Caco-2 (cell line): ENCODE measurements at places on chromosomes 4 and X. TPM values are rescaled to one million over a fixed set of nuclear protein-coding genes. Genes with fewer than 3 reads are reported as not detected.

DNA sequence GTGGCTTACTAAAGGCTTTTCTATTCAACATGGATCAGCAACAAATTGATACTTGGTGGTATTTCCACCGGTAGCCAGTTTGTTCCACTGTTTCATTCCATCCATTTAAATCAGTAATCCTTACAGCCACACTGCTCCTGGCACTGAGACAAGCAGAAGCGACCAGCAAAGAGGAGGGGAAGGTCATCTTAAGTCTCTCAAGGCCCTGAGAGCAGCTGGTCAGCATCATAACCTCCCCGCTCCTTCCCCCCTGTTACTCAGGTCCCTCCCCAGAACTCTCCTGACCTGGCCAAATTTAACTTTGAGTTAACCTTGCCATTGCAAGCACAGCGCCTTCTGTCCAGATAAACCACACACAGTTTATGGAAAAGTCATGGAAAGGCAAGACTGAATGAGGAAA is 331.3 kb upstream of the KLF3 start:
- DNase-seq: no peak

DNA sequence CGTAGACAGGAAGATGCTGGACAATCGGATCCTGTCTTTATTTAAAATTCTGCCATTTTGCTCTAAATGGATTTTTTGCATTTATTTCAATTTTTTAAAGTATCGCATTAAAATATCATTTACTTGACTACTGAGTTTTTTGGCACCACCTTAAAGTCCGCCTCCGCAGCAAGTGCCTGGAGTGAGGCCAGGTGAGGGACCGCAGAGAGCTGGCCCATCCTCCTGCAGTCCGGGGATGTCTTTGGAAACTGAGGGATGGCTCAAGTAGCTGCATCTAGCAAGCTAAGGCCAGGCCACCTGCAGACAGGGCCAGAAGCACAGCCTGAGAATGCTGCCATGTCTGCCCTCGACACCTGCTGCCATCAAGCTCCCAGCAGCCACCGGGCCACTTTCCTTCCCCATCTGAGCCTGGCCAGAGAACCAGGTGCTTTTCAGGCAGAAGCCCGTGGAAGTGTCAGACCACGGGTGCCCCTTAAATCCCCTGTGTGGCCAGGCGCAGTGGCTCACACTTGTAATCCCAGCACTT is 69.6 kb downstream of the ABLIM2 start:
- no peak for DNase-seq

DNA sequence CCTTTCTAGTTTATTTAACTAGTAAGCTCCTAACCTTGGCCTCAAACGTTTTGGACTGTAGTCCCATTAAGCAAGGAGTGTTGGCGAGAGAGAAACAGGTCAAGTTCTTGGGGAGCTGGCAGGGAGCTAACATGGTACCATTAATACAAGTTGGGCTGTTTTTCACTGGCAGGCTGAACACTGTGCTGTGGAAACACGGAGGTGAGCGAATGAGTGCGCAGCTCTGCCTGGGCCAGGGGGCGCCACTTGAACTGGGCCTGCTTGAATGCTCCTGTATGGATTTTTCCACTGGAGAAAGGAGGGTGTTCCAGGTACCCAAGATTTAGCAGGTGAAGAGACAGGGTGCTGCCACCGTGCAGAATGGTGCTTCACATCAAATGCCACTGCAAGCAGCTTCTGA is 7.4 kb upstream of the SMS start:
- no peak for DNase-seq

DNA sequence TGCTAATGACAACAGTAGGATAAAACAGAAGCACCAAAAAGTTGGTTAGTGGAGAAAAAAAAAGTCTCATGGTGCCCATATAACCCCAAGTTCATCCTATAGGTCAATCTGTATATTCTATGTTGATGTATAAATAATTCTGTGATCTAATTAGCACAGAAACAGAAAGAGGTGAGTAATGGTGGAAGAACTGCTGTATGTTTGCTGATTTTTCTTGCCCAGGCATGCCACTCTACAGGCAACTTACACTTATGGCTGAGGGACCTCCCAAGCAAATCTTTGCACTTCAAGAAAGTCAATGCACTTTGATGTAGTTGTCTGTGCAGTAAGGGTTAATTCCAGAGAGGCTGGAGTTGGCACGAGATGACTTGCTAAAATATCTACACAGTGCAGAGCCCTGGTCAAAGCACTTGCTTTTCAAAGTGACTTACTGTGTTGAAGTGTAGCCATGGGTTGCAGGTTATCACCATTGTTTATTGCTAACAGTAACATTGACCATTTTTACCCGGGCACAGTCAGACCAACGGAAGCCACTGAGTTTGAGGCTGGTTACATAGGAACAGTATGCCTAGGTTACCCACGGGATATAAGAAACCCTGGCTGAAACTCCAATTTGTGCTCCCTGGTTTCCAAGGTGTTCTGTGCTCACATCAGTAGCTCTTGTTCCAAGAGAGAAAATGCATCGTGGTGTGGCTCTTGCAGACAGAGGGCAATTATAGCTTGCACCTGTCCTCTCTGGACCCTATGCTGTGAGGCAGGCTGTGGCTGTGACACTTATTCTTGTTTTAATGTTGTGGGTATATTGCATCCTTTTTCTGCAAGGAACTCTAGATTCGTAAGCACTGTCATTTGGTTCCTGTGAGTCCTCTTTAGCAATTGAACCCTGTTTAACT is 141.3 kb upstream of the FTHL17 start:
- DNase-seq: no peak

GRCh38 chr4:58553031-58553430 is 1442.8 kb upstream of the IGFBP7 start:
- no peak for DNase-seq

DNA sequence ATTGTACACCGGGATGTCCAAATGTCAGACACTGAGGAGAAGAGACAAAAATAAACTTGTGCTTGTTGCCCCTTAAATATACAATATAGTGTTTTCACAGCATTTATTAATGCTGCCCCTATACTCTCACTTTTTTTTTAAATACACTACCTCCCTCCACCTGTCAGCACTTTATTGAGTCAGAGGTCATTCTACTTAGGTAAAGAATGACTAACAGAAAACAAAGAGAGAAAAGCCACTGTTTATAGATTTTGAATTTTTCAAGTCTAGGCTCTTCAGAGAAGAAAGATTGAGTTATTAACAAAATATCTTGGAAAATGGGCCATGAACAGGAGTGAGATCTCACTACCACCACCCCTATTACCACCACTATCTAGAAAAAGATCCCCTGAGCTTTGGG is 58.1 kb downstream of the NIPAL1 start:
- DNase-seq: no peak

DNA sequence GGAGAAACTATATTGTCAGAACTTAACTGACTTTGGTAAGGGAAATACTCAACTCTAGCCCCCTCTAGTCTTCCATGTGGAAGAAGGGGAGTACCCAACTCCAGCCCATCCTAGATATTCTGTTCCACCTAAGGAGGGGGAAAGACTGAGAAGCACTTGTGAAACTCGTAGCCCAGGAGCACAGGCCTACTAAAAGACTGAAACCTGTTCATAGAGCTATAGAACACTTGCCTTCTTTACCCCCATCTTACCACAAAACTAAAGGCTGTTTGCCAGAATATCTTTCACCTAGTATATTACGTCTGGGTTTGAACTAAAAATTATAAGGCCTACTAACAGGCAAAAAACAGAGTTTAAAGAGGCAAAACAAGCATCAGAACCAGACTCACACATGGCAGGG is 15.5 kb downstream of the CLDN22 start:
- DNase-seq: no peak

DNA sequence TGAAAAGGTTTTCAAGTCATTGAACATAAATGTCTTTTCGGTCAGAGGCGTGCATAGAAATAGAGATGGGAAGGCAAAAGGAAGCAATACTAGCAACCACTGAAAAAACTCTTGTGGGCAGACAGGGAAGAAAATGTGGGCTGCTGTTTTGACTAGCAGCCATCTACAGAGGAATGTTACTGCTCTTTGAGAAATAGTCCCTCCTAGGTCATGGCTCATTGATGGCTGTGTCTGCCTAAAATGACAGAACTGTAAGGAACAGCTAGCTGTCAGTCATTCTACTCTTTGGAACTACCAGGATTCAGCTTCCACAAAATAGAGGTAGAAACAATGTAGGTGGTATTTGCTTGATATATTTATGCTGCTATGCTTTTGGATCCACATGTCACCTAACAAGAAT is 26.9 kb upstream of the TMPRSS11B start:
- DNase-seq: no peak

GRCh38 chr4:40240040-40240653 is 43.3 kb downstream of the RHOH start:
- no peak for DNase-seq

DNA sequence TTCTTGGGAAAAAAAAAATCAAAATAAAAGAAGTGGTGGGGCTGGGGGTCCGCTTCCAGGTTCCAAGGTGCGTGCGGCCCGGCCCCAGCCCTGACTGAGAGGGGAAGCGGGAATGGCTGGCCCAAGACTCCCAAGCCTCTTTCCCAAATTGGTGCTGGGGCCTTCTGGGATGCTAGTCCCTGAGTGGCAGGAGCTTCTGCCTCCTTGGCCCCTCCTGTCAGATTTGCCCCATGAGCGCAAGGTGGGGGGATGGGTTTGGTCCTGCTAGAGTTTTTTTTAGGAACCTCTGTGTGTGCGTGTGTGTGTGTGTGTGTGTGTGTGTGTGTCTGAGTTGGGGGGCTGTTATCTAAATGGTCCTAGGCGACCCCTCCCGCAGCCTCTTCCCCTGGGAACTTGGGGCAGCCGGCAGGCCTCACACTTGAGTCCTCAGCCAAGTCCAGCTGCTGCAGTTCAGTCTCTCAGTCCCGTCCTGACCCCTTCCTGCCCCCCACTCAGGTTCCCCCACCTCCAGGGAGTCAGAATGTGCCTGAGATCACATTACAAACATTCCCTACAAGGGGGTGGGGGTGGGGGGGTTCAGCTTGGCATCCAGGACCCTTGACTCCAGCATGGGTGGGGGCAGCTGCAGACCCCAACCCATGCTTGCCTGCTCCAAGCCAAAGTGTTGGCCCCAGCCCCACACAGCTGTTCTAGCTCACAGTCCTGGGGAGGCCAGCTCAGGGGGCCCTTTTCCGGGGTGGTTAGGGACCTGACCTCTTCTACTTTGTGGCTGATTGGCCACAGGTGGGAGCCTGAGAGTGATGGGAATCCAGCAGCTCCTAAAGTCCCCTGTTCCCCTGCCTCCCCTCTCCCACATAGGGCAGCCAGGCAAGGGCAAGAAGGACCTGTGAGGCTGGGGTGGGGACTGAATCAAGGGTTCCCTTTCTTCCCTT is 4.0 kb downstream of the EFNB1 start:
- DNase-seq: no peak

GRCh38 chrX:8083286-8083685 is 87.8 kb downstream of the VCX2 start:
- no peak for DNase-seq

GRCh38 chr4:8205749-8206611 is 6.9 kb downstream of the SH3TC1 start:
- DNase-seq: no peak

- no peak for DNase-seq
These were observed 44.6 kb upstream of the LINC00632 start for GRCh38 chrX:140664939-140665338.

Gene ZNF157
- total RNA-seq: not detected in 2 replicates

Gene GAGE13
- not detected in 2 replicates for total RNA-seq

Gene CLDN22
- total RNA-seq: not detected in 2 replicates

Gene ALAS2
- not detected in 2 replicates for total RNA-seq

Gene ETNPPL
- total RNA-seq: not detected in 2 replicates

Gene MAGIX
- total RNA-seq: 1.5 and 2.1 TPM in 2 replicates

Gene FGFBP1
- 0.88 and 1.1 TPM in 2 replicates for total RNA-seq

Gene OCIAD1
- total RNA-seq: 121 and 133 TPM in 2 replicates

Gene DHRSX
- 54.2 and 64.1 TPM in 2 replicates for total RNA-seq

Gene PPARGC1A
- 0.09 TPM in 1 of 2 replicates, not detected in the other for total RNA-seq

Gene P2RY4
- 0.18 TPM in 1 of 2 replicates, not detected in the other for total RNA-seq
